ENCODE measurements at places on chromosomes 7 and 10. TPM values are rescaled to one million over a fixed set of nuclear protein-coding genes. Genes with fewer than 3 reads are reported as not detected.

TPST1 gene
- 4.6 TPM for total RNA-seq

DNA sequence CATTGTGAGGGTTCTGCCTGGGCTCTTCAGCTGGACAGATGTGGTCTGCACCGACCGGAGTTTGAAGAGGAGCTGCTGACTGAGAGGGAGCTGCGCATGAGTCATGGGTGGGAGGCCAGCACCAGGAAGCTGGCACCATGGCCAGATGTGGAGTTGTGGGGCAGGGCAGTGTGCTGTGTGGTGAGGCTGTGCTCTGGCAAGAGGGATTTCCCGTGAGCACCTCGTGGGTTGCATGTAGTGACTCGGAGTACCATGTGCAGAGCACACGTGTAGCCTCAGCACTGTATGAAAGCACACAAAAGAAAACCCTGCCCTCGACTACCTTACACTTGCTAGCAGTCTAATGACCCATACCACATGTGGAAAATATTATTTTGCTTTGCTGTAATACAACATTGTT is 103.4 kb downstream of the WNT2 start:
- no peak for DNase-seq

DNA sequence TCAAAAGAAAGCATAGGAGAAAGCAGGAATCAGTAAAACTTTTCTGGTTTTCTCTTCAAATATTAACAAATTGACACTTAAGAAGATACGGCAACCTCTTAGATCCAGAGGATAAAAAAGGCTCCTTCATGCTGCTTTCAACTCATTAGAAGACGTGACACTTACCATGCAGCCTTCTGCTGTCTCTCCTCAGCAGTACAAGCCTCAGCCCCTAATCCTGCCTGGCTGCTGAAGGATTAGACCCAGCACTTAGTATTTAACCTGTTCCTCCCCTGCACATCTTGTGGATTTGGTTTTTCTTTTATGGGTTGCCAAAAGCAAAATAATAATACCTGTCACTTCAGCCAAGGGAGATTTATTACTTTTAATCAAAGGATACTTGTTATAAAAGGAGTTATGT is 108.4 kb downstream of the LYZL1 start:
- no peak for DNase-seq

DNA sequence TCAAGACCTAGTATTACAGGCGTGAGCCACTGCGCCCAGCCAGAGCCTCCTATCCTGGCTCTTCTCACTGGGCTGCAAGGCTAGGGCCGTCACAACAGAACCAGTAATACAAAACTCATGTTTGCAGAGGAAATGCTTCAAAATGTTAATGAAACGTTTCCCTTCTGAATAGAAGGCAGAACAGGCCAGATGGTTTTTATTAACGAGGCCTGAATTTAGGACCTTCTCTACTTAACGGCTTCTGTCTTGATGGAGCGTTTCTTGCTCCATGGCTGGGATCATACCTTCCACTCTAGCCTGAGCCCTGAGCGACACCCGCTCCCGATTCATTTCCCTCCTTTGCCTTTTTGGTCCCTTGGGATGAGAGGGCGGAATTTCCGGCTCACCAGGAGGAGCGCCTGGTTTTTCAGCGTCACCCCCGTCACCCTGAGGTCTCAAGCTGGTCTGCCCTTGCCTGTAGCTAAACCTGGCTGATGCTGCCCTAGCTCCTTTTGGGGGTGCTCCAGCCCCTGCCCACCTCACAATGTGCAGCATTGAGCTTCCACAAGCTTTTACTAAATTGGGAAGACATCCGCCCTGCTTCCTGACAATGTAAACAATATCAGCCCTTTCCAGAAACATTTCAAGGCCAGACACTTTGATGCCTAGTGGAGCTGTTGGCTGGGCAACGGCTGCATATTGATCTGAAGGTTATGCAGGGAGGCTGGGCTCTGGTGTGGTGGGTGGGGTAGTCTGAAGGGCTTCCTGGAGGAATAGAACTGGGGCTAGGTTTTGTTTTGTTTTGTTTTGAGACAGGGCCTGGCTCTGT is 5.2 kb downstream of the CLIP2 start:
- no peak for DNase-seq

GRCh38 chr7:27991006-27991528 is 189.5 kb downstream of the JAZF1 start:
- no peak for DNase-seq

- no peak for DNase-seq
These were observed 131.8 kb upstream of the GNAI1 start for GRCh38 chr7:80002865-80003264.

DNA sequence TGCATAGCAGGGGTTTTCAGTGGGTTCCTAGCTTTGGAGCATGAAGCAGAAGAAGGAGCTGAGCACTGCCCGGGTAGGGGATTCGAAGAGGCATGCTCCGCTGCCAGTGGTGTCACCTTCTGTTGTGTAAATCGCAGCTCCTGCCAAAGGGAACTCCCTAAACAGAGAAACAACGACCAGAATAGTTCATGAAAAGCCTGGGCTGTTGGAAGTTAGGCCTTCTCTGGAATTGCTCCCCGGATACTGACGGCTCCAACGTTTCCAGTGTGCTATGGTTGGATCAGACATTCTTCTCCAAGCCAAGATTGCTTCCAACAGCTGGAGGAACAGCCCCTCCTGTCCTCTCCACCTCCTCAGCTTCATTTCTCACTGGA is 546.0 kb upstream of the FZD8 start:
- DNase-seq = no peak

DNA sequence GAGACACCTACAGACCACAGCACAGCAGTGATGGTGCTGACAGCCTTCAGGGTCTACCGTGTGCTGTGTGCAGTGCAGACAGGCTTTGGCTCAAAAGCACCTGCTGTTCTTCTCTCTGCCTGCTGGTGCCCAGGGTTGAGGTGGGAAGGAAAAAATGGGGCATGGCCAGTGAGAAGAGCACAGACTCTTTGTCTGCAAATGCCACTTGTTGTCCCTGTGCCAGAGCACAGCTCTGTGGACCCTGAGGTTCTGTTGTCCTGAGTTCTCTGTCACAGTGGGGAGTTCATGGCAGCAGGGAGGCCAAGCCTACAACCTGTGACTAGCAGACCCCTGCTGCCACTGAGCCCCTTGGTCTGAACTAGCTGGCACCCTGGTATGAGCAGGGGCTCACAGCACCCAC is 376.7 kb downstream of the GLRX3 start:
- DNase-seq = no peak
